Stimulated activated CD4-positive, alpha-beta T cell treated with anti-CD3 and anti-CD28 coated beads, TNF-alpha, amount 100 ng/mL, for 24 hours (primary cell): ENCODE measurements at places on chromosomes 11 and 22.

- no peak for DNase-seq
Observed at GRCh38 chr11:128116885-128117284, 470.5 kb downstream of the ETS1 start.

DNA sequence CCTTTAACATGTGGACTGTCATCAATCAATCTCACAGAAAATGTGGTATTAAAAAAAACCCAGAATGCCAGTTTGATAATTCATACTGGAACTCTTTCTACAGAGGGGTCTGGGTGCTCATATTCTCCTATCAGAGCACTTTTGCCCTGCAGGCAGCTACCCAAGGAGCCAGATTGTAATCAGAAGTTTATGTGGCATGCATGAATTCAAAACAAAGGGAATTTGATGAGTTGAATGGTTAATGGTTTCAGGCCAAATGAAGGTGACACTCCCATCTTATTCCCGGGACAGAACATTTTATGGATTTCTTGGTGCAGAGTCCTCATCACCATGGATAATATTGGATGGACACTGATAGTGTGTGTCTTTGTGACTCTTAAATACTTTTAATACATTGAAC is 38.4 kb upstream of the CLPB start:
- no peak for DNase-seq

DNA sequence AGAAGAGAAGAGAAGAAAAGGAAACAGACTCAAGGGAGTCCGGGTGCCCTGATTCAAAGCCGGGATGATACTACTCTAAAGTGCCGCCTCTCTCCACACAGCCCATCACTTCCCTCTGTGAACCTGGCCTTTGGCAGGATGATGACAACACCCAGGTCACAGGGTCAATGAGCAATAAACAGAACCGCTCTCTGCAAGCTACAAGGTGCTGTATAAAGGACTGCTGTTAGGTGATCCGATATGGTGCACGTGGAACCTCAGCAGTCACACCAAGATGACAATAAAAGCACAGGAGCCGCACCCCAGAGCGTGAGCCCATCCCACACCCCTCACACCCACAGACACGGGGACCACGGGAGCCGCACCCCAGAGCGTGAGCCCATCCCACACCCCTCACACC is 10.7 kb downstream of the TTLL1 start:
- DNase-seq, result no peak

DNA sequence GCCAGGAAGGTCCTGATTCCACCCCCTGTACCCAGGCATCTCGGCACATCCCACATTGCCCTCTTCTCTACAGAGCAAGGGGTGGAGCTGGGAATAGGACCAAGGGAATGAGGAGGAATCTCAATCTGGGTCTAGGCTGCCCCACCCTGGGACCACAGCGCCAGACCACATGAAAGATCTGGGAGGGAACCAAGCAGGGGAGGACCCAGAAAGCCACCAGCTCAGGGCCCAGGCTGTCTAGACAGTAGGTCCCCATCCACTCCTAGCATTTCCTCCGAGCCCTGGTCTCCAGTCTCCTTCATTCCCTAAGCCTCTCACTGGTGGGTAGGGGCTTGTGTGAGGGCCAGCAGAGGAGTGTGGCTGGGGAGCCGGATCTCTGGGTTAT is 11.6 kb downstream of the PHLDB1 start:
- no peak for DNase-seq

DNA sequence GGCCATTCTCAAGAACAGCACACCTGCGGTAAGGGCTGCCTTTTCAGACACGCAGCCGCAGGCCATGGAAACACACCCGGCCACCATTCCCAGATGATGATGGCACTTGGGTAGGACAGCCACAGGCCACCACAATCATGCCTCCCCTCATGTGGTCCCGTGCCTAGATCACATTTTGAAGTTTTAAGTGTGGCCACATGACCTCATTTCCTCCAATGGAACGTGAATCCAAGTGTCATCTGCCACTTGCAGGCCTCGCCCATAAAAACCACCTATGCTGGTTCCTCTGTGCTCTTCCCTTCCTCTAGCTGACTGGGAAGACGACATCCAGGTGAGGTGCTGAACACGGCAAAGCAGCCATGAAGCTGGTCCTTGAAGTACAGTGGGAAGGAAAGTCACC is 44.6 kb upstream of the SLC25A1 start:
- no peak for DNase-seq

- DNase-seq, result peak; percentile 21
Observed at GRCh38 chr11:96012086-96012824, 88.3 kb upstream of the MTMR2 start.
